ENCODE measurements at places on chromosomes 12 and 14.

- no peak for DNase-seq
Measured at GRCh38 chr12:104599272-104600035, 142.7 kb downstream of the CHST11 start.

GRCh38 chr14:23750357-23750756 is 114.2 kb downstream of the DHRS2 start:
- no peak for DNase-seq

GRCh38 chr12:50203691-50204090 is 36.5 kb upstream of the CERS5 start:
- DNase-seq: no peak

DNA sequence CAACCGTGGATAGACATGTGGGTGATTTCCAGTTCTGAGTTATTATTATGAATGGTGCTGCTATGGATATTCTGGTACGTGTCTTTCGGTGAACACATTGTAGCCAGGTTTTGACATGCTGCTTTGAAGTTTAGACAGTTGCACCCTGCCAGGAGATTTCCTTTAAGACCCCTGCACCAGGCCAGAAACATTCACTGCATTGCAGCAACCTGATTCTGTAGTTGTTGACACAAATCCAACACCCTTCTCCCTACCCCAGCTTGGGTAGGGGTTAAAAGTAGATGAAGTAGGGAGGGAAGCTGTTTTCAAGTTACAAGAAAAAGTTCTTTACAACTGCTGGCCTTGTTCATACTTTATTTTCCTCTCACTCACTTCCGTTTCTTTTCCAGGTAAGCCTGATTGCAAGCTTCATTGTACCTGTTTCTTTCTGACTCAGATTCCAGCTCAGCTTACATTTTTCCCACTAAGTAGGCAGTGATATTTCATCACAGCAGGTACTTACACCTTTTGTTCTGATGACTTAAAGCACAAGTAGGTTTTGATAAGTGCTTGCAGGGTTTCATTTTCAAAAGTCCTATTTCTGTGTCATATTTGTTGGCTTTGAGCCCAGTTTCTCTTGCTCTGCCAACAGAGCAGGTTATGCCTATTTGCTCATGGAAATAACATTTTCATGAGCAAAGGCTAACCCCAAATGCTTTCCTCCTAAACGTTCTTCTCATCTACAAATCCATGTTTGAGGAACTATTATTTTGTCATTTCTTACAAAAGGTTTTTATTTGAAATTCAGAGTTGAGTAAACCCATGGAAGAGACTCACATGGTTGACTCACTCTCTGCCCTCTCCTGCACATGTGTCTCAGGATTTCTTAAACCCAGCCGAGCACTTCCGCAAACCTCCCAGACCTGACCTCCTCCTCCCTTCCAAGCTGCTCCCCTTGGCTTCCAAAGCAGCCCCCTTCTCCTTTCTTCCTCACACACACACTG is 12.1 kb upstream of the LTA4H start:
- peak; percentile 94 for DNase-seq

DNA sequence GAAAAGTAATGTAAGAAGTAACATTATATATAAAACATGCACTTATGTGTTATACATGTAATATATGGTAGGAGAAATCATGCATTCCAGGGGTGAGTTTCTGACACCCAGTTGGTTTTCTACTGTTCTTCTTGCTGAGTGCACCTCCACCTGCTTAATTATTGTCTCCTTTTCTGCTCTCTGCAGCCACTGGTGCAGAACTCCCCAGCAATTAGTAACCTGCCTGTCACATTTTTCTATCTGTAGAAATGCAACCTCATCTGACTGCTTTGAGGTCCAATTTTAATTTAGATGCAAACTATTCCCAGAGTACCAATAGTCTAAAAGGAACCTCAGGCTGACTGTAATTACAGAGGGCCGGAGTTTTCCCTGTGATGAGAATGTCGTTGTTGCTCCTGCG is 842.1 kb downstream of the AACS start:
- DNase-seq: no peak

DNA sequence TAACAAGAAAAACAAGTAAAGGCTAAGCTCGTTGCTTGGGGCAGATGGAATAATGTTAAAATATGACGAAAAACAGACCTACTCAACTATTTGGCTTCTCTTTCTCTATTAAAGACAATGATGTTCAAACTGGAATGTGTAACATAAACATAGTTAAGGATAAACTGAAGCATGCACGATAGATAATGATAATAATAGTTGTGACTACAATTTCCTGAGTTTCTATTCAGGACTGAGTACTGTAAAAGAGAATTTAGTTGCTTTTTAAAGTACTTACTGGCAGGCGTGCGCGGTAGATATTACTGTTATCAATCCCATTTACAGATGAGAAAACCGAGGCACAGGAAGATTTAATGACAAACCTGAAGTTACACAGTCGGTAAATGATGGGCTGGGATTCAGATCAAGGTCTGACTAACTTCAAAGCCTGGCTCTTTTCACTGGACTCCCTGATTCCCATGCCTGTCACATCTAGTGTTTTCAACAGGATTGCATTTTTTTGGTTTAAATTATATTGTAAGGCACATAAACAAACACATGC is 103.0 kb downstream of the CRADD start:
- no peak for DNase-seq

DNA sequence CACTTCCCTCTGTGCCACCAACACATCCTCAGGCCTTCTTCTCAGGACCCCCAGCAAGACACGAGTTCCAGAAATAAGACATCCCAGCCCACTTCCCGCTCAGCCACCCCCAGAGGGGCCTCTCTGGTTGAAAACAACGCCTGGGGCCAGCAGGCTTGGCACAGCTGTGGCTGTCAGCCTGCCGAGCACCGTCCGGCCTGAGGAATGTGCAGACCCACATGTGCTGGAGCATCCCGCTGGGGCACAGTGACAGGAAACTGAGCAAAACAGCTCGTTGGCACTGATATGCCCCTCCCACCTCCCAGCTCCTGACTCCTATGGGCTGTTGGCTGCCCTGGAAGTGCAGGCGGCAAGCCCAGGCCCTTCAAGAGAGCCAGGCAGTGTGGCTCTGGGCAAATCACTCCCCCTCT is 1.4 kb downstream of the SYNE3 start:
- DNase-seq: no peak

DNA sequence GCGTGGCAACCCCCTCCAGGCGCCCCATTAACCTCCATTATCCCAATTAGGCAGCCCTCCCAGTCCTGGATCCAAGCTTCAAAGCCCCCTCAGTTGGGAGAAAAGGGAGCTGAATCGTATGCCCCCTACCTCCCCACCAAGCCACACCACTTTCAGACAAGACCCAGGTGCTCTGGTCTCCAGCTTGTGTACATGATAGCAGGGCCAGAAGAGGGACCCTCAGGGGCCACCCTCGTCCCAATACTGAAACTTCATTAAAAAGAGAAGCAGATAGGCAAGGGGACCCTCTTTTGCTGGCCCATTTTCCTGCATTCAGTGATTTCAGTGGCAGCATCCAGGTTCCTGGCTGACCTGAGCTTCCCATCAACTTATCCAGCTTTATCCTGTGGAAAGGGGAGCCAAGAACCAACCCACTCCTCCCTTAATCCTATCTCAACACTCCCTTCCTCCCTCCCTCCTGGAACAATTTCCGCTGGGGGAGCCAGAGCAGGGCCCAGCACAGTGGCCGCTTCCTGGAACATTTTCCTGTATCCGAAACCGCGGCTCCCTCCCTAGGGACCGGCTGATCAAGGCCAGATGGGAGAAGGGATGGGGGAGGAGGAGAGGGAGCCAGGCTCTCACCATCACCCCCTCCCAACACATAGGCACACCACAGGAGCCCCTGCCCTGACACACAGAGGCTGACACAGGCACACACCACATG is 9.5 kb upstream of the SP7 start:
- DNase-seq: no peak

DNA sequence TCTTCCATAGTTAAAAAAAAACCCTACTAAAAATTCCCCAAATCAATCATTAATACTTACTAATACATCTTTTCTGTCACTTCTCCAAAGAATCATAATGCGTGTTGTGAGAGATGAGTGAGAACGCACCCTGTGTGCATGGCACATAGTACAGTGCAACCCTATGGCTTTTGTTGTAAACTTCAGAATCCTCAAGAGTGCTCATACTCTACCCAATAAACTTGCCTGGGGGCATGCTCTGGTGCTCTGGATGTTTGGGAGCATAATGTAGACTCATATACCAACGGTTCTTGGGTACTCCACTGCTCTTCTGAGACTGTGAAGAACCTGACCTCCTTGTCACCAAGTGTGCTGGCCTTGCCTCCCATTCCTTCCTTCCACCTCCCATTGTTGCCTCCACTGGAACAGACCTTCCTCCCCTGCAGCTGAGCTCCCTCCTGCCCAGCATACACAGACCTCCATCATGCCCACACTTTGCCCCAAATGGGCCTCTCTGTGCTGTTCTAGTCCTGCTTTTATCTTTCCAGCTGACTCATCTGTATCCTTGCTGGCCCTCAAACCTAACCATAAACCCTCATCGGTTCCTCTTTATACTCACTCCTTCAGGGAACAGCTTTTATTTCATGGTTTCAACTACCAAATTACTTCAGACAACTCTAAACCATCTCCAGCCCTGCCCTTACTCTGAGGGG is 8.9 kb downstream of the DCP1B start:
- DNase-seq: no peak

GRCh38 chr12:56928262-56928661 is 5.9 kb downstream of the SDR9C7 start:
- no peak for DNase-seq

DNA sequence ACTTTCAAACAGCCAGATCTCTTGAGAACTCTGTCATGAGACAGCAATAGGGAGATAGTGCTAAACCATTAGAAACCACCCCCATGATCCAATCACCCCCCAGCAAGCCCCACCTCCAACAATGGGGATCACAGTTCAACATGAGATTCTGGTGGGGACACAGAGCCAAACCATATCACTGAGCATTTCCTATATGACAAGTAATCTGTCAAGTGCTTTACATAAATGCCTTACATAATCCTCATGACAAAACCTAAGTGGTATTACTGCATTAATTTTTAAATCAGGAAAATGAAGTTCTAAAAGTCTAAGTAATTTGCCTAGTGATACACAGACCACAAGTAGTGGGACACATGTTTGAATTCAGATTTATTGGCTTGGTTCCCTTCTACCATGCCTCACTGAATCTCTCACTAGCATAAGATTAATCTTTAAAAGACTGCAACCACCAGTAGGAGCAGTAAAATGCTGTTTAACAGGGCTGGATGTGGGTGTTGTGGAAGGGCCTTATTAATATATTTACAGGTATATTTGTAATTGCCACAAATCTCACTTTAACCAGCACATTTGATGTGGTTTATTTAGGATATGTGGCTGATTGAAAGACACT is 323.1 kb upstream of the FBXO33 start:
- DNase-seq: no peak

DNA sequence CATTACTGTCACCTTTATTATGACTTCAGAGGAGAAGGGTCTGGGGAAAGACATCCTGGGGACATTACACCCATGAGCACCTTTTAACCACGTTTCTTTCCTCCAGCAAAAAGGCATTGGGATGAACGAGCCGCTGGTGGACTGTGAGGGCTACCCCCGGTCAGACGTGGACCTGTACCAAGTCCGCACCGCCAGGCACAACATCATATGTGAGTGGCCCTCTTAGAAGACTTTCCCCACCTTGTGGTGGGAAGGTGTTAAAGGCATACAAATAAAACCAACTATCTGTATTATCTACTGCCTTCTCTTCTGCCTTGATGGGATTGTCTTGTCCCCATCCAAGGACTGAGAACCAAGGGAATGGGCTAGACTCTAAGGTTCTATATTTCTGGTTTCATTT is 6.0 kb downstream of the PSMD9 start:
- DNase-seq: no peak

DNA sequence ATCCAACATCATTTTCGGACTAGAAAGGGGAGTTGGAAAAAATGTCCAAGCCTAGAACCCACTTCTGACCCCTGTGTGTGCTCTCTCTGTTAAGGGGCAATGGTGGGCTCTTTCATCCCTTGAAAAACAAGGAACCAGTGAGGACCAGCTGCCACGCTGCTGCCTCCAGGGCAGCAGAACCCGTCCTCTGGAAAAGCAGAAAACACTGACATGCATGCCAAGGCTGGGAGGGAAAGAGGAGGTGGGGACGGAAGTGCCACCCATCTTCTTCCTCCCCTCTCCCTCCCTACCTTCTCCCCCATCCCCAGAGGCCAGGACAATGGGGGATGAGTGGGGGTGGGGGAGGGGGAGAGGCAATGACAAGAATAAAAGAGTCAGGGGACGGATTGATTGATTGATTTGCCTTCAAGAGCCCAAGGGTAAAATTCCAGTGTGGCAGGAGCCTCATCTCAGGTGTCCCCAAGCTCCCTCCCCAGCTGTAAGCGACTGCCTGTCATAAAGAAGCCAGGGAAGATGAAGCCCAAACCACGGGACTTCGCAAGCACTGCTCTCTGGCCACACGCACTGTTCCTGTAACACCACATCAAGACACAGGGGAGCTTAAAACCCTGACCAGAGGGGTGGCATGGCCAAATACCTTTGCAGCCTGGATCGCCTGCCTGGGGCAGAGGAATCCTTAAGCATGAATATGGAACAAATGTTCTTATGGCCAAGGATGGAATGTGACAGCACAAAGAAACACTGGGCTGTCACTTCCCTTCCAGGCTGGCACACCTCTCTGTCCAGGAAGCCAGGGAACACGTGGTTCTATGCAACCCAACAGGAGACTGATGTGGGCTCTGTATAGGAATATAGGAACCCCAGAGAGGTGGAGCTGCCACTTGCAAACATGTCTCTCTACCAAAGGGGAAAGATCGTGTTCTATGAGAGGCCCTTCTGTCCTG is 38.9 kb upstream of the BDKRB2 start:
- no peak for DNase-seq

DNA sequence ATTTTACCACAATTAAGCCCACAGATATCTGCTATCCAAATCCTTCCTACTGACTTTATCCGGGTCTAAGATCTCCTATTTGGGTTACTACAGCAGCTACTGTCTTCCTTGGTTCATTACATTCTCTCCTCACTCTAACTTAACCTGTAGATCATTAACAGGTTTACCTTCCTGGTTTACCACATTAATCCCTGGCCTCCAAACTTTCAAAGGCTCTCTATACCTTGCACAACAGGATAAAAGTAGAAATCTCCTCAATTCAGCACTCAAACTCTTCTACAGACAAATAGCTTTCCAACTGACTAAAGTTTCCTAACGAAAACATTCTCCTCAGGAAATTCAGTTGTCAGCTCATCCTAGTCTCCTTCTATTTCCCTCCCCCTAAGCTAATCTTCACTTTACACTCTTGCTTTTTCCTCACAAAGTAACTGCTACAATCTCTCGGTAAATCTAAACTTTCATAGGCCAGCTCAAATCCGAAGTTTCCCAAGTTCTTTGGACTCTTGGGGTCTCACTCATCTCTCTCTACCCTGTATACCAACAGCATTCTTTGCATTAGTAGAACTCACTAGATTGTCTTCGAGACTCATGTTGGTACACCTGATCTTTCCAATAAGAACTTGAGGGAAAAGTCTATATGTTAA is 2.7 kb downstream of the BTBD7 start:
- no peak for DNase-seq

- no peak for DNase-seq
Measured at GRCh38 chr12:83172866-83173649, 486.4 kb downstream of the TMTC2 start.

- DNase-seq: peak; percentile 50
Measured at GRCh38 chr12:120713861-120714482, 3.7 kb downstream of the UNC119B start.

GRCh38 chr12:15599266-15600037 is 189.7 kb downstream of the EPS8 start:
- DNase-seq: no peak

- DNase-seq: peak; percentile 75
Measured at GRCh38 chr14:63853831-63854293, 1.1 kb downstream of the SYNE2 start.

Measured in keratinocyte (primary cell).